Left cardiac atrium (tissue), 4 donors: ENCODE measurements at places on chromosomes 1 and 21. TPM values are rescaled to one million over a fixed set of nuclear protein-coding genes. Genes with fewer than 3 reads are reported as not detected.

DNA sequence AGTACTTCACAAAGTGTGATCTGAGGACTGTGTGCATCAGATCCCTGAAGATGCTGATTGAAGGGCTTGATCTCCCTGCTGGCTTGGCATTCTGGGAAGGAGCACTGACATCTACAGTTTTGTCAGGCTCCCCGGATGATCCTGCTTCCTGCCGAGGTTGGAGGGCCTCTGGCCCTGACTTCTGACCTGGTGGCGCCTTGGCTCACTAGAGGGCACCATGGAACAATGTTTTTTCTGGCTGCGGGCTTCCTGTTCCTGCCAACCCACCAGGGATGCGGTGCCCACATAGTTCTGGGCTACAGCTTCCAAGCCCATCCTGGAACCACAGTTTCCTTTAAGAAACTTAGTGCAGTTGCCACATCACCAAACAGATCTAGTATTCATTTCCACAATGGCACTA is 38.8 kb upstream of the RASAL2 start:
- peak; percentile 50 for DNase-seq

- no peak for DNase-seq
These were observed 41.0 kb upstream of the GREM2 start for GRCh38 chr1:240652961-240653409.

DNA sequence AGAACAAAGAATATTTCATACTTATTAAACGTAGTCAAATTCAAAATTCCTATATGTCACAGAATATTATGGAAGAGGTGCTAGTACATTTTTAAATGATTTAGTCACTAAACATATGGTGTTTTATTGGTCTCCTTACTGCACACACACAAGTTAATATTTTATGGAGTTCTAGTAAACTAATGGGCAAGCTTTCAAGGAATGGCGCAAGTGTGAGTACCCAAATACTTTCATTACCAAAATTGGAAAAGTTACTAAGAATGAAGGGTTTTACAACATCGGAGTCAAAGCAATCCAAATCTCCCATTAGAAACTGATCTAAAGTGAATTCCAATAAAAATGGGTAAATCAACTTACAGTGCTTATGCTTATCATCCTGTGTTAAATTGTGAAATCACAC is 921.9 kb downstream of the ADGRL2 start:
- DNase-seq = no peak

DNA sequence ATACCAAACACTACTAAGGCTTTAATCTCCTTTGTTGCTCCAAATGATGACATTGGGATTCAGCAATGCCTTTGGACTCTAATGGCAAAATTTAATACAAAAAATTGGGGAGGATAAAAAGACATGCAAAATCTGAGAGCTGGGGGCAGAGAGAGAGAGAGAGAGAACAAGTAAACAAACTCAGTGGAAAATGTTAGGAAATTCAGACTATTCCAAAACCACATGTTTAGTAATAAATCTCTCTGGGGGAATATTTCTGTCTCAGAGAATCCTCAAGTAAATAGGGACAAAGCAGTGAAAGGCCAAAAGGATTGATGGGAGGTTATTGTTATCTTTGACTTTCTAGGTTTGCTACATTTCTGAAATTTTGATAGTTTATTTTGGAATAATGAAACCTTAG is 65.7 kb downstream of the PLA2G4A start:
- DNase-seq = no peak

GRCh38 chr21:20083925-20084324 is 914.3 kb upstream of the NCAM2 start:
- DNase-seq = no peak

DNA sequence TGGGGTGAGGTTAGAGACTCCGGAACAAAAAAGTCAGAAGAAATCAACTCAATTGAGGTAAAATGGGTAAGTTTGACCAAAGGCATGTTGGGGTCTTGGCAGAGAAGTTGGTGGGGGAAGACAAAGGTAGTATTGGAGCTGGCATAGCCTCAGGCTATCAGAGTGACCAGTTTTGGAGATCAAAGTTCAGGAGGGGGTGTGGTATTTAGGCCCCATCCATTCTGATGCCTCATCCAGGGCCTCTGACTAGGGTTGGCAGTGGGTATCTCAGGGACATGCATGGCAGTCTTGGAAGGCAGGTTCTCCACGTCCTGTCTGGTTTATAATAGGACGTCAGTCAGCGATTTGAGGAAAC is 73.2 kb upstream of the TRABD2B start:
- no peak for DNase-seq

DNA sequence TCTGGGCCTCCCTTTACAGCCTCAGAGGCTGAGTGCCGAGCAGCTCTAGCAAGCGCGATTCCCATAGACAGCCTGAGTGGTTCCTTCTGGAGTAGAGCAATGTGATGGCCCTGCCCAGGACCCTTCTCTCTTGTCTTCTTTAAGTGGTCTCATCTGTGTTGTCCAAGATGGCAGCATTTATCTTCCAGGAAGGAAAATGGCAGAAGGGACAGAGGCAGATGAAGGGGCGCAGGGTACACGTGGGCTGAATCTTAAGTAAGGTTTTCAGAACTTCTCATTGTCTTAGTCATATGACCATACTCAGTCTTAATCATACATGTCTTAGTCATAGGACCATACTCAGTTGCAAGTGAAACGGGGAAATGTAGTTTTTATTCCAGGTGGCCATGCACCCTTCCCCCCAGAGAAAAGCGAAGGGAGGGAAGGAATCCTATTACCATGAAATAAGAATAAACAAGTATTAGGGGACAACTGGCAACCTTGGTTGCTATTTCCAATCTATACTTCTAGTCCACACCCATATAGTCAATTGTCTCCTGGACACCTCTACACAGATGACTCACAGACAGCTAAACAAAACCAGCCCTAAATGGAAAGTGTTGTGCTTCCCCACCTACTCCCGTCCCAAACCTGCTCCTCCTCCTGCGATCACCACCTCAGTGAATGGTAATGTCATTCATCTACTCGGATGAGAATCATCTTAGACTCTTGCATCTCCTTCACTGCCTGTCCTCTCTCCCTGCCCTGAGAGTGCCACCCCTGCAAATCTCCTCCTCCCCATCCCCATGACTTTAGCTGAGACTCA is 13.3 kb downstream of the OVAAL start:
- DNase-seq = no peak

GRCh38 chr21:26438976-26439375 is 134.1 kb downstream of the CYYR1 start:
- no peak for DNase-seq

GRCh38 chr1:243475966-243476365 is 220.1 kb downstream of the SDCCAG8 start:
- no peak for DNase-seq

- no peak for DNase-seq
These were observed 101.7 kb downstream of the ATP5PO start for GRCh38 chr21:33813832-33814365.

- no peak for DNase-seq
These were observed 57.7 kb downstream of the ATG4C start for GRCh38 chr1:62841587-62842169.

- no peak for DNase-seq
These were observed 209.9 kb downstream of the ZNF326 start for GRCh38 chr1:90204780-90205179.

- DNase-seq = no peak
These were observed 18.6 kb downstream of the DISP1 start for GRCh38 chr1:222833356-222833876.

DNA sequence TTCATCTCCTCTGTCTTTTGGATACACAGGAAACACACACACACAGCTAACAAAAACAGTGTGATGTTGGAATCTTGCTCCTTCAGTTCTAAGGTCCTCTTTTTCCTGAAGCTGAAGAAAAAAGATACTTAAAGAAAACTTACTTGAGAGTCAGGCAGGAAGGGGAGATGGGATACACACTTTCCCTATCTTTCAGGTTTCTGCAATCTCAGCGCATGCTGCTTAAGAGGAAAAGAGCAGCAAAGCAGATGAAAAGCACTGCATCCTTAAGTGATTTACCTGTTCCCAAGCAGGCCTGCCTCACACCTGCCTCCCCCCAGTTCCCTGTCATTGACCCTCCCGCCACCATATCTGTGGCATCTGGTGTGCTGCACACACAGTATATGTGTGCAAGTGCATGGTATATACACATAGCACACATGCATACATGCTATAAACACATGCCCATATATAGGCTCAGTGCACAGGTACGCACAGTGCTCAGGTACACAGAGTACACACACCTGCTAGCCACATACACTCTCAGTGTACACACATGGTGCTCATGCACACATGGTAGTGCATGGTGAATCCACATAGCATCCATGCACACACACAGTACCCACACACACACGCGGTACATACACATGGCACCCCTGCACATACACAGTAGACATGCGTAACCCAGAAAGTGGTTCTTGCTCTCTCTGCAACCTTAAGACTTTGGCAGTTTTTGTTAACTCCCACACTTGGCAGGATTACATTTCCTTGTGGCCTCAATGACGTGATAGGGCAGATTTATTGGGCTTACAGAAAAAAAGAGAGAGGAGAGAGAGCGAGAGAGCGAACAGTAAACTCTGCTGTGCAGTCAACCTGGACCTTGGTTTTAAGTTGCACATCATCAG is 166.9 kb downstream of the TOMM20 start:
- DNase-seq = no peak

DNA sequence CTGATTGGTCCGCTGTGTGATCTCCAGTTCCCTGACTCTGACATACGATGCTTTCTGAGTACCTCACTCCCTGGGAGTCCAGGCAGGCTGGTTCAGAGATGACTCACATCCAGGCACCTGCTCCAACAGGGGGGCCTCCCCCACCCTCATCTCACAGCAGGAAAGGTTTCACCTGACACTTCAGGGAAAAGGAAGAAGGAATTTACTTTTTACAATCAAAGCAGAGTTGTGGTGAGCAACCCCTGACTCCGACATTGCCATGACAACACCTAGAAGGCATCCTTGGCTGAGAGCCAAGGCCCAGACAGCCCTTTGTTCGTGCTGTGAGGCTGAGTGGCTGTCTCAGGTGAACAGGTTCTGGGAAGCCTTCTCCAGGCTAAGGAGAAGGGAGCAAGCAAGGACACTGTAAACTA is 164.6 kb upstream of the GJB5 start:
- DNase-seq = no peak

GRCh38 chr1:63643517-63643916 is 50.3 kb downstream of the PGM1 start:
- DNase-seq = no peak

- DNase-seq = no peak
These were observed 56.4 kb downstream of the GREM2 start for GRCh38 chr1:240555524-240555923.

DNA sequence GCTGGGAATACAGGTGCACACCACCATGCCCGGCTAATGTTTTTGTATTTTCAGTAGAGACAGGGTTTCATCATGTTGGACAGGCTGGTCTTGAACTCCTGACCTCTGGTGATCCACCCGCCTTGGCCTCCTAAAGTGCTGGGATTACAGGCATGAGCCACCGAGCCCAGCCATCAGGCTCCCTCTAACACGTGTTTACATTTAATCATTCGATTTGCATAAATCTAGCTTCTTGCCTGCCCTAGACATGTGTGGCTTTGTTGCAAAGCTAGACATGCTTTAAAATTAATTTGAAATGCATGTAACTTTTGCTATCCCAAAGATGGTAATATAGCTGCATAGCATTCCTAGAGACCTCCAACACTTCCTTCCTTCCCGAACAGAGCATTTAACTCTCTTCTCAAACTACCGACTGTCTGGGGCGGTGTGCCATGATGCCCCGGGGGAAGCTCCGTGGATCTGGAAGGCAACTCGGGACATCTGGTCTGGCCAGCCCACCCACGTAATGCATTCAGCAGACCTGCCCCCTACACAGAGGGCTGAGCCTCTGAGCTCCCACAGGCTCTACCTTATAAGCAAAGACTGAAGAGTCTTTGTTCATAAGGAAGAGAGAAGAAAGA is 34.6 kb upstream of the NID1 start:
- no peak for DNase-seq

DNA sequence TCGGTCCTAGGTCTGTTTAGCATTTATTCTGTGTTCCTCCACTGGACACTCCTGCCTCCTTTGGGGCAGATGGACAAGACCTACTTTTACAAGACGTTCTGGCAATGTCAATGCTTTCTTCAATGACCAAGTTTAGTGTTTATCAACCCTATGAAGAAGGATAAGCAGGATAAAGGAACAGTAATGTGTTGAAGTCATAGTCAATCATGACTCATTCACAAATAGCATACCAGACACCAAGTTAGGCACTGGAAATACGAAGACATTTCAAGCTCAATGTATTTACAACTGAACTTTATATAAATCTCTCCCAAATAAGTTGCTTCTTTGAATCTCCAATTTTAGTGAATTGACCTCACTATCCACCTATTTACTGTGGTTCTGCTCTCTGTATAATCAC is 4.8 kb upstream of the SLC35D1 start:
- no peak for DNase-seq

- no peak for DNase-seq
These were observed 76.9 kb upstream of the LYST start for GRCh38 chr1:235943581-235944114.

- DNase-seq = no peak
These were observed 16.4 kb upstream of the F13B start for GRCh38 chr1:197083474-197083873.

DNA sequence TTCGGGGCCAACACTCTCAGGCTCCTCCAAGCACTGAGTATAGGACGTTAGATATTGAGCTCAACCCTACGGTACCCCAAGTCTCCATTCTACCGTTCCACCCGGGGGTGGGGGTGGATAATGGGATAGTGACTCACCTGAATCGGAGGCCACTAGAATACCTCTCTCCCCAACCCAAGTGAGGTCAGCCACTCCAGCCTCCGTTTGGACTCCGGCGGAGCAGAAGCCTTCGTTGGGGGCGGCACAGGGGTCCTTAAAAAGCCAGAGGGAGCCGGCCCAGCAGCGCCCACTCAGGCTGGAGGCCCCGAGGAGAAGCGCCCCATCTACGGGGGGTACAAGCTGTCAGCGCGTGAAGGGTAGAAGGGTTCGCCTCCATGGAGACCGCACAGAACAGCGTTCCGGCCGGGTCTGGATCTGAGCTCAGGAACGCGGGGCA is 556 bp downstream of the WDR77 start:
- DNase-seq = no peak

- DNase-seq = no peak
These were observed 37.3 kb downstream of the AHDC1 start for GRCh38 chr1:27566462-27567145.

- DNase-seq = no peak
These were observed 22.4 kb upstream of the RBBP5 start for GRCh38 chr1:205144046-205144720.

SLFNL1 gene
- total RNA-seq = 0.21 TPM

DIRAS3 gene
- 1.4 TPM for total RNA-seq

LAX1 gene
- 0.50 TPM for total RNA-seq

TSPEAR gene
- total RNA-seq = 1.6 TPM

MPZ gene
- 8.6 TPM for total RNA-seq

KCNE1 gene
- 7.5 TPM for total RNA-seq

NPL gene
- total RNA-seq = 6.7 TPM

DCST1 gene
- total RNA-seq = not detected

MYCL gene
- total RNA-seq = 0.76 TPM

UTS2 gene
- total RNA-seq = not detected

DDR2 gene
- total RNA-seq = 75.1 TPM

PAX7 gene
- not detected for total RNA-seq

SLC44A3 gene
- 3.7 TPM for total RNA-seq
